ENCODE measurements at places on chromosomes 3 and 15.
A peak's percentile ranks its signal among the peaks of the same experiment; 100 is the strongest.

- no peak for DNase-seq
Observed at GRCh38 chr3:12830785-12831156, 10.6 kb downstream of the RPL32 start.

- peak; percentile 93 for DNase-seq
Observed at GRCh38 chr15:75104804-75105557, 81.6 kb downstream of the PPCDC start.

DNA sequence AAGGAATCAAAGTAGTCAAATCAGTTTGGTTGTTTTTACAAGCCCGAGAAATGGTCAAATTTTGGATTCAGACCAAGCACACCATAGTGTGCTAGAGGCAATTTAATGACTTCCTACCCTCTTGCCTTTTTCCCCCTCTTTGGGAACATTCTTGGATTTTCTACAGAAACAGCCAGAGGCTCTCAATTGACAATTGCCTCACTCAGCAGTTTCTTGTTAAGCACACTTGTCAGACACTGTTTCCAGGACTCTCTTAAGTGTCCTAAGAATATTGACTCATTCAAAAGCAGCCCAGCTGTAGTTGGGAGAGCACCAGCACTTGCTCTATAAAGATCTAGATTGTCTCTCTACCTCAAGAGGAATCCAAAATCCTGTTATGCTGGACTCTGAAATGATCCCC lies 1.5 kb upstream of the SLC35G2 start:
- DNase-seq, result no peak

DNA sequence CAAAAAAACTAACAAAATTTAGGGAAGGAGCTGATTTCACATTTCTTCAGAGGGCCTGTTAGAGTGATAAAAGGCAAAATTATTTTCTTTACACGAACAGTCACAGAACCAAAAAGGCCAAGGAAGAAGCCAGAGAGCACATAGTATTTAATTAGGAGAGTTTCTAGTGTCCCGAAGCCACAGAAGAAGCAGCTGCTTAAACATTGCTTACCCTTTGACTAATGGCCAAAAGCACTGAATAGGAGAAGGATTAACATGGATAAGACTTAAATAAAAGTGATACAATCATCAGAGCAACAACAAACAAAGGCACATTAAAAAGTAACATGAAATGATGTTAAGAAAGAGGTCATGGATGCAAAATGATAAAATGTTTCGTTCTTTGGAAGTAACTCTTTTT lies 98.6 kb downstream of the CHL1 start:
- DNase-seq, result no peak

DNA sequence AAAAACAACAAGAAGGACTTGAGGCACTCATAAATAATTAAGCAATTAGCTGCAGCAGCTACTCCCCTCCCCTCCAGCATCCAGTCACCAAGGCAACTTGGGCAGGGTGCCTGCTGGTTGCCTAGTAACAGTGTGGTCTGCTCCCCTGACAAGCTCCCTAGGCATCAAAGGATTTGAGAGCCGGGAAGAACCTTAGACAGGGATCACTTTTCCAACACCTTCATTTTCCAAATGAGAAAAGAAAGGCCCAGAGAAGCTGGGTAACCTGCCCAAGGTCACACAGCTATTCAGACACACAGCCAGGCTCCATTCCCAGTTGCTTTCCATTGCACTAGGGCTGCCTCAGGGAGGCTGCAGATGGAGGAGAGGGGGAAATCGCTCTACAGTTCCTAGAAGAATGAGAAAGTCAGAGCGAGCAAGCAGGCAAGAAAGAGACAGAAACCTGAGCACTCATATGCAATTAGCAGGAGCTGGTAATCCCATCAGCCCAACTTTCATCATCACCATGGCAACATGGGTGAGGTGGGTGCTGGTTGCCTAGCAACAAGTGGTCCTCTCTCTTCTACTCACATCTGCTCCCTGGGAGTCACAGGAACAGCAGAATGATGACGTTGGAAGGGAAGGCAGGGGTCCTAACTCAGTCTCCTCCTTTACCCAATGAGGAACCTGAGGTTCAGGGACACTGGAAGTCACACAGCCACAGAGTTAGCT lies 3.6 kb upstream of the EIF4E3 start:
- peak; percentile 14 for DNase-seq

DNA sequence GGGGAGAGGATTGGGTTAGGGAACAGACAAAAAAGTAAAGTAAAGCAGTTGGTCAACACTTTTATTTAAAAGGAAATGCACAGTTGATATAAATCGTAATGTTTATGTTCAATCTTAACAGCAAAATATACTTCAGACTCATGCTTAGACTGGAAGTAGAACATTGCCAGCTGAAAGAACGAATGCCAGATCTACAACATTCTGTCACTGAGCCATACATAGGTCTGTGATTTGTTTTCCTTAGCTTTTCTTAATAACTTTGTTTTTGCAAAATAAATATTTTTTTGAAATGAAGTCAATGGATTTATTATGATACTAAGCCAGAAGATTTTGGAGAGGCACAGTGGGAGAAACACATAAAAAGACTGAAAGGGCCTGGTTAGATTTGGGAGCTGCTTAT lies 62.0 kb downstream of the LEKR1 start:
- no peak for DNase-seq

GRCh38 chr3:53160660-53161449 lies at the start of gene PRKCD:
TSS of gene PRKCD (plus strand) at chr3:53161209. CDS start at chr3:53178423, 17,214 bp downstream.
- peak; percentile 74 for DNase-seq

DNA sequence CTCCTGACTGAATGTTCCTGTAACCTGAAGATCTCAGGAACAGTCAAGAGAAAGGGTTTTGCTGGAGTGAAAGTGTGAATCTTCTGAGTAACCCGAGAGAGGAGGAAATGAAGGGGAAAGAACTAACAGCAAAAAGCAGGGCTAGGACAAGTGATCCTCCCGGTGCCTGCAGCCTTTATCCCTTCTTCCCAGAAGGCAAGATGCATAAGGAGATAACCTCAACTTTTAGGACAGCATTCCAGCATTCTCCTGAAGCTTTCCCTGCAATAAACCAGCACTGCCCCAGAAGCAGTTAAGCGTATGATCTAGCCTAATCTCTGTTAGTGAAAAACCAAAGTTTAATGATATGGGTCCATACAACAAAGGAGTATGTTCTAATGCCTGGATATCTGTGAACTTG lies 298.8 kb downstream of the MEX3B start:
- DNase-seq, result no peak

- DNase-seq, result no peak
Observed at GRCh38 chr3:126720596-126720995, 16.6 kb downstream of the CHCHD6 start.

DNA sequence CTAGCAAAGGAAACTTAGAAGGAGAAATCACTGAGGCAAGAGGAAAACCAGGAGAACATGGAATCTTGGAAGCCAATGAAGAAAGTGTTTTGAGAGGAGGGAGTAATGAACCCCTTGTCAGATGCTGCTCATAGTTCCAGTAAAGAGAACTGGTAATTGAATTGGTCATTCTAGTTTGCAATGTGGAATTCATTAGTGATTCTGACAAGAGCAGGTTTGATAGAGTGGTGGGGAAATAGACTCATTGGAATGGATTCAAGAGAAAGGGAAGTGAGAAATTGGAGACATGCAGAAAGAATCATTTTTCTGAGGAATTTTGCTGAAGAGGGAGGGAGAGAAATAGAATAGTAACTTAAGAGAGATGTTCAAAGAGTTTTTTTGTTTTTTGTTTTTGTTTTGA lies 21.0 kb downstream of the GLCE start:
- DNase-seq, result peak; percentile 3

- peak; percentile 47 for DNase-seq
Observed at GRCh38 chr3:70726096-70726938, 413.9 kb upstream of the MDFIC2 start.

DNA sequence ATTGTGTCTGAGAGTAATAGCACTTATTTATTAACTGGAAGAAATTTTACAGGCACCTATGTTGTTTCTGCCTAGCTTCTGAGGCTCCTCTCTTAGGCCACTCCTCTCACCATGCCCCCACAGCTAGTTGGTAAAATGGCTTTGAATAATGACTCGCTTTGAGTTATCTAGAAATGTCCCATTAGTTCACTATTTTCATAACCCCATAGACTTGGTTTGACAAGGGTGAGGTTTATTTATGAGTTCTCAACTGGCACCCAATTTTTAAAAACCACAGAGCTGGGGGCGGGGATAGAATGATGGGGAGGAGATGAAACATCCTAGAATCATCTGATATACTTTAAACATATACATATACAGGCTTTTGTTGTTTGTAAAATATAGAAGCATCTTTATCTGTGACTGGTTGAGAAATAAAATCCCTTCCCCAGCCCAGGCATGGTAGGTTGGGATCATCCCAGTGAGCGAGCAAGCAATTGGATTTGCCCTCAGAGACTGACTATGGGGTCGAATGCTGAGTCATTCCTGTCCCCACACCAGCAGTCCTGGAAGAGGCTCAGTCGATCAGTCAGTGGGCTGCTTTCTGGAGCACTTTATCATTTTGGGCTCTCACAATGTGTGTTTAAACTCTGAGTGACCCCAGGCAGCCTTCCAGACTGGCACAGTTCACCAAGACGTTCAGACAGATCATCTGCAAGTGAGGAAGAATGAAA lies 60.2 kb upstream of the TSEN2 start:
- DNase-seq, result peak; percentile 85

GRCh38 chr3:16897254-16897926 lies 12.6 kb downstream of the PLCL2 start:
- DNase-seq, result no peak

GRCh38 chr15:52306270-52306669 lies 10.7 kb upstream of the MYO5C start:
- peak; percentile 69 for DNase-seq

DNA sequence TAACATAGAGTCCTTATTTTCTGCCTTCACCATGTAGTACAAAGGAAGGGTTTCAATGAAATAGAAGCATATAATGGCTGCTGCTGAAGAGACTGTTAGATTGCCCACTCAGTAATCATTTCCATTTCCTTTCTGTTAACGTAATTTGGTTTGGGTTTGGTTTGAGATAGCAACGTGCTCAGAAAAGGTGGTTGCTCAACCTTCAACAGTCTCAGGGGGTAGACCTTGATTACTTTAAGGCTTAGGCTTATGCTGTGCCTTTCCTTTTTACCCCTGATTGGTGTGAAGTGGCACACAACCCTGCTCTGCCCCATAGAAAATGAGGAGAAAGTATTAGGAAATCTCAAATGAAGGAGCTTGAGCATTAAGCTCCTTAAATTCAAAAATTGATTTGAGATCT lies 163.7 kb upstream of the TP63 start:
- DNase-seq, result no peak

DNA sequence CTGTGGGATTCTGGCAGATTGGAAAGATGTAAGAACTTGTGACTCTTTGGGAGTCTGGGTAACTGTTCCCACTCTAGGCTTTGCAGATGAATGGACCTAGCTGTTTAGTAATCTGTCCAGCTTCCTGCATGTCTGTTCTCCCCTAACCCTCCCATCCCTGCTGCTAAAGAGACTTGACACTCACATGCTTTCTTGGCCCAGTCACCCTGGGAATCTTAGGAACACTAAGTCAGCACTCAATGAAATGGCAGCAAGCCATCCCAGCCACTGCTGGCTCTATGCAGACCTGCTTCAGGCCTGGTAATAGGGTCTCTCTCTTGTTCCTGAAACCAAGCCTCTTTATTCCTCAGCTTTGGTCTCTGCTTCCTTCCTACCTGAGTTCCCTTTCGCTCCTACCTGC lies 63.7 kb upstream of the THSD4 start:
- peak; percentile 89 for DNase-seq

DNA sequence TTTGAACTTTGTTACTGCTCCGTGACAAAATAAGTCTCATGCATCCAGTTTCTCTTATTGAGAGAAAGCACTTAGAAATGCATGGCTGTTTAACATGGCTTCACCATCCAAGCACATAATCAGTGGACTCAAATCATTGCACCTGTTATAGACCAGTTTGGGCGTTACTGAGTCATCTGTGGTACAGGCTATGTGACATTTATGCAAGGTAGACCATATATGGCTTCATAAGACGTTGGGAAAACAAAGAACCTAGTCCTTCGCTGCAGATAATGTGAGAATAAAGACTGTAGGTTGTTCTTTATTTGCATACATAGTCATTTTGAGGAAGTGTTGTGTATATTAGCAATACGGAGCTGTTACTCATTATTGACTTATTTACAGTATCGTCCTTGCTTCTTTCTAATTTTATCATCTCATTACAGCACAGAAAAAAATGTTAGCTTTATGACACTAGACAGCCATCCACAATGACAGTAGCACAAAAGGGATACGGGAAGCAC lies 374.7 kb downstream of the IL5RA start:
- DNase-seq, result no peak

Data from fibroblast of skin of back (primary cell).